ENCODE measurements at places on chromosomes 1 and 21. TPM values are rescaled to one million over a fixed set of nuclear protein-coding genes. Genes with fewer than 3 reads are reported as not detected.

The CLCA1 gene
- not detected for total RNA-seq

The CR1L gene
- not detected for total RNA-seq

The MYOM3 gene
- total RNA-seq = 0.12 TPM

The TFF3 gene
- total RNA-seq = 0.82 TPM

The KCNH1 gene
- total RNA-seq = not detected

The C21orf58 gene
- total RNA-seq = 1.9 TPM

The CRB1 gene
- not detected for total RNA-seq

The C1orf116 gene
- total RNA-seq = not detected

The RAVER2 gene
- 3.3 TPM for total RNA-seq

The RPL5 gene
- 2,096 TPM for total RNA-seq

The HSD11B1 gene
- total RNA-seq = 49.4 TPM

The FAM131C gene
- total RNA-seq = 0.23 TPM

The FCRL5 gene
- total RNA-seq = not detected

The HOOK1 gene
- total RNA-seq = not detected

The IVL gene
- total RNA-seq = not detected

The NFIA gene
- total RNA-seq = 36.8 TPM

The LRIF1 gene
- total RNA-seq = 11.6 TPM

The KCNN3 gene
- total RNA-seq = 0.09 TPM

The FCRL6 gene
- total RNA-seq = not detected

The OR4F29 gene
- total RNA-seq = not detected

The PGLYRP4 gene
- not detected for total RNA-seq

The SMCP gene
- not detected for total RNA-seq

The RNU1-3 gene
- total RNA-seq = under 0.01 TPM

The ACTA1 gene
- not detected for total RNA-seq

The CAMSAP2 gene
- total RNA-seq = 14.0 TPM

The CLDN17 gene
- total RNA-seq = not detected

The MFAP2 gene
- 118 TPM for total RNA-seq

The RHCE gene
- 1.2 TPM for total RNA-seq

The FCER1A gene
- total RNA-seq = not detected
